ENCODE measurements at places on chromosomes 16 and 17. TPM values are rescaled to one million over a fixed set of nuclear protein-coding genes. Genes with fewer than 3 reads are reported as not detected.

LYRM1 gene
- total RNA-seq: 154 TPM

TMIGD1 gene
- not detected for total RNA-seq

ECI1 gene
- total RNA-seq: 45.7 TPM

GIT1 gene
- total RNA-seq: 33.1 TPM

CTRL gene
- 0.32 TPM for total RNA-seq

KREMEN2 gene
- total RNA-seq: not detected

SEPTIN12 gene
- not detected for total RNA-seq

MAZ gene
- 111 TPM for total RNA-seq

ABCA10 gene
- total RNA-seq: 1.1 TPM

MGAT5B gene
- total RNA-seq: 0.97 TPM

MT1F gene
- total RNA-seq: 0.32 TPM

BRICD5 gene
- total RNA-seq: 8.1 TPM

TMEM94 gene
- 18.2 TPM for total RNA-seq

NLGN2 gene
- 2.6 TPM for total RNA-seq

MEOX1 gene
- total RNA-seq: not detected

ATP2C2 gene
- not detected for total RNA-seq

UMOD gene
- not detected for total RNA-seq

NAGPA gene
- total RNA-seq: 22.1 TPM

AHSP gene
- not detected for total RNA-seq

ZNF385C gene
- total RNA-seq: not detected

PYCARD gene
- total RNA-seq: 95.5 TPM

CHD9NB gene
- total RNA-seq: 0.97 TPM

CFAP119 gene
- total RNA-seq: 1.6 TPM

SPN gene
- not detected for total RNA-seq

CNTNAP1 gene
- total RNA-seq: 2.6 TPM

RAB26 gene
- total RNA-seq: 1.6 TPM

ABCA8 gene
- 0.32 TPM for total RNA-seq

Measured in epithelial cell of umbilical artery (primary cell).